ENCODE measurements at places on chromosomes 3 and 15.

- no peak for DNase-seq
Observed at GRCh38 chr3:29312960-29313452, 32.1 kb downstream of the RBMS3 start.

- no peak for DNase-seq
Observed at GRCh38 chr3:181987736-181988135, 276.0 kb downstream of the SOX2 start.

- peak; percentile 78 for DNase-seq
Observed at GRCh38 chr3:156334841-156335545, 214.6 kb downstream of the KCNAB1 start.

- no peak for DNase-seq
Observed at GRCh38 chr15:77732514-77733335, 100.0 kb upstream of the LINGO1 start.

DNA sequence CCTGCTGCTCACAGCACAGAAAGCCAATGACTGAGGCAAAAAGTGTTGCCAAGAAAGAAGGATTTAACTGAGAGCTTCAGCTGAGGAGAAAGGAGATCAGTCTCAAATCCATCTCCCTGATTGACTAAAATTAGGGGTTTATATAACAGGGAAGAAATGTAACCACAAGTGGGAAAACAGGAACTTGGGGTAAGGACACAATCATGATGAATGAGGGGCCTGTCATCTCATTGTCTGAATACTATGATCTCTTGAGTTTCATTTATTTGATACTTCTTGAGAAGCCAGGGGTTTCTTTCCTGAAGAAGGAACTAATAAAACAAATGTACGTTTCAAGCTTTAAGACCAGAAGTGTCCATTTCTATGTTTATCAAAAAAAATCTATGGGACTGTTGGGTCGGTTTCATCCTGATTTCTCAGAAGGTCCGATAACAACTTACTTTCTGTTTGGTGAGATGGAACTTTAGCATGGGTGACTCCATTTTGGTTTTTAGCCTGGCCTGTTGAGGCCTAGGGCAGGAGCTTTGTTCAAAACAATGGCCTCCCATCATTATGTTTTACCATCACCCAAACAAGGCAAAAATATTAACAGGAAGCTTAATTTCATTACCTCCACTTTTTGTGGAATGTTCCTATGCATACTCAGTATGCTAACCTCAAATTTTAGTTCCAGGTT is 76.6 kb upstream of the PIAS1 start:
- no peak for DNase-seq

- DNase-seq: no peak
Observed at GRCh38 chr3:38573556-38573955, 75.9 kb downstream of the SCN5A start.

- no peak for DNase-seq
Observed at GRCh38 chr3:171222995-171223394, 196.5 kb upstream of the SLC2A2 start.

DNA sequence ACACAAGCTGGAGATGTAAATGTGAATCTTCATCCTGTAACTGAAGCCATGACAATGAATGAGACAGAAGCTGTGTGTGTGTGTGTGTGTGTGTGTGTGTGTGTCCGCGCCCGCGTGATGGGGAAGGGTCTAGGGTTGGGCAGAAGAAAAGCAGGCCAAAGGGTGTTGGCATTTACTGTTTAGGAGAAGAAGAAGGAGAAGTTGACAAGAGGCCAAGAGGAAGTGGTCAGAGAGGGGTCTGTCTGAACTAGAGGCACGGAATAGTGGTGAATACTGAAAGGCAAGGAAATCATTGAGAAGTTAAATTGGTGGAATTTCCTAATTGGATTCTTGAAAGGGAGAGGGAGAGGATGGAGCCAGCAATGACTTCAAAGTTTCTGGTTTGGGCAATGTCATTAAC is 5.6 kb upstream of the NCEH1 start:
- DNase-seq: no peak

GRCh38 chr3:58639001-58639400 is 27.6 kb downstream of the FAM3D start:
- no peak for DNase-seq

All from bronchial epithelial cell (primary cell).